Activated CD4-positive, alpha-beta T cell treated with anti-CD3 and anti-CD28 coated beads, Interleukin-2, amount 50 U/mL, for 16 hours (primary cell): ENCODE measurements at places on chromosomes 13 and 19.
A peak's percentile ranks its signal among the peaks of the same experiment; 100 is the strongest.

DNA sequence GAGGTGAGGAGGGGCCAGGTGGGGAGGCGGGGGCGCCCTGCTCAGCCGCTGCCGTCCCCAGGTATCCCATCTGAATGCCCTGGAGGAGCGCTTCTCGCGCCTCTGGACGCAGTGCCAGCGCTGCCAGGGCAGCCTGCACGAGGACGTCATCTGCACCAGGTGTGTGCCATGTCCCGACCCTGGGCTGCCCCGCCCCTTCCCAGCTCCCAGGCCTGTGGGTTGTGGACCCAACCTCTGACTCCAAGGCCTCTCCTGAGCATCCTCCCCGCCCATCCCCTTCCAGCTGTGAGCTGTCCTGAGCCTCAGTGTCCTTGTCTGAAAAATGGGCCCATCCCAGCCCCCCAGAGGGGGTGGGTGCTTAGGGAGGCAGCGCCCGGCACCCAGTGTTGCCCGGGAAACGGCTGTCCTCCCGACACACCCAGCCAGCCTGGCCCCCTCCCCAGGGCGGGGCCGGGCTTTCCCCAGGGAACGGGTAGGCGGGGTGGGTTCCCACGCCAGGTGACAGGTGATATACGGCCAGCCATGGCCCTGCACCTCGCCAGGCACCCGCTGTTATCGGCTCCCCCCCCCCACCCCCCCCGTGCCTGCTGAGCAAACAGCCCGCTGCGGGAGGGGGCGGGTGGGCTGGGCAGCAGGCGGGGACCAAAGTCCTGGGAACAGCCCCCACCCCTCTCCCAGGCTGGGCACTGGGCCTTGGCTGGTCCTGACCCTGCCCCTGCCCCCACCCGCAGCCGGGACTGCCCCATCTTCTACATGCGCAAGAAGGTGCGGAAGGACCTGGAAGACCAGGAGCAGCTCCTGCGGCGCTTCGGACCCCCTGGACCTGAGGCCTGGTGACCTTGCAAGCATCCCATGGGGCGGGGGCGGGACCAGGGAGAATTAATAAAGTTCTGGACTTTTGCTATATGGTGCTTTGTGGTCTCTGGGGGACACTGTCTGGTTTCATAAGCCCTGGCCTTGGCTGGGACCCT, 1.3 kb upstream of the SPIB start:
- no peak for DNase-seq

GRCh38 chr19:3687774-3688706, 12.2 kb downstream of the PIP5K1C start:
- DNase-seq, result no peak

- DNase-seq, result no peak
Measured at GRCh38 chr19:38172001-38172400, 52.0 kb downstream of the DPF1 start.

GRCh38 chr13:67964091-67964490, 734.0 kb upstream of the PCDH9 start:
- DNase-seq, result no peak

DNA sequence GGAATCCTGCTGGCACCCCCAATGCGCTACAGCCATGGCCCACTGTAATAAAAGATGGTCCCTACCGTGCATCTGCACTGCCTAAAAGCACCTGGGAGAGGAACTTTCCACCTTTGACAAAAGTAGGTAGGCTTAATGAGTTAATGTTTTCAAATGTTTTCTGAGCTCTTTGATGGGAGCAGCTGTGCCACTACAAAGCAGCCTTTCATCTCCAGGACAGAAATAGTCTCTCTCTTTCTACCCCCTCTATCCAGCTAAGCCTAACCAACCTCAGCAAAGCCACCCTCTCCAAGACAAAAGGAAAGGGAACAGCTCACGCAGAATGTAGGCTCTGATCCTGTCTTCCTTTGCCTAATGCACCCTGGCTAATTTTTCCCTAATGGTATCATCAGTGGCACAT, 560.2 kb downstream of the UQCRFS1 start:
- no peak for DNase-seq

DNA sequence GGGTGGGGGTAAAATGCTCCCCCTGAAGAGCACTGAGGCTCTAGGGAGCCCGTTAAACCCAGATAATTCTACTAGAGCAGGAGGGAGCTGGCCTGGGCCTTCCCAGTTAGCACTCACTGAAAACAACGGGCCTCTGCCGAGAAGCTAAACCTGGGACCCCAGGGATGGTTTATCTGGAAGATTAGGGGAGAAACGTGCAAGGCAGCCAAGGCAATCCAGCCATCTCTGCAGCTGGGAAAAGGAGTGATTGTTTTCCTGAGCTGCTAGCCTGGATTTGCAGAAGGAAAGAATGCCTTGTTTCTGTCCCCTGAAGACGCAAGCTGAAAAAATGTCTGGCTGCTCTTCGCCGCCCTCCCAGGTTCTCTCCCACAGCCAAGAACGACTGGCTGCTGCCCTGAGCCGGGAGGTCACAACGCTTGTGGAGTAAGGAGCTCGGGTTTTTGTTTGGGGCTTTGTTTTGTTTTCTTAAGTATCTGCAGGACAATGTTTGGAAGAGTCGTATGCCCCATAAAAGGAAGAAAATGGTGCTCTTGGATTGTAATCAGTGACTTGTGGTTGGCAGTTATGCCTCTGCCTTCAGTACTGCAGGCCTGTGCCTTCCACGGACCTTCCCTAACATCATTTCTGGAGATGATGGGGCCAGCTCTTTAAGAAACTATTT, 31.5 kb downstream of the COL4A2 start:
- no peak for DNase-seq

DNA sequence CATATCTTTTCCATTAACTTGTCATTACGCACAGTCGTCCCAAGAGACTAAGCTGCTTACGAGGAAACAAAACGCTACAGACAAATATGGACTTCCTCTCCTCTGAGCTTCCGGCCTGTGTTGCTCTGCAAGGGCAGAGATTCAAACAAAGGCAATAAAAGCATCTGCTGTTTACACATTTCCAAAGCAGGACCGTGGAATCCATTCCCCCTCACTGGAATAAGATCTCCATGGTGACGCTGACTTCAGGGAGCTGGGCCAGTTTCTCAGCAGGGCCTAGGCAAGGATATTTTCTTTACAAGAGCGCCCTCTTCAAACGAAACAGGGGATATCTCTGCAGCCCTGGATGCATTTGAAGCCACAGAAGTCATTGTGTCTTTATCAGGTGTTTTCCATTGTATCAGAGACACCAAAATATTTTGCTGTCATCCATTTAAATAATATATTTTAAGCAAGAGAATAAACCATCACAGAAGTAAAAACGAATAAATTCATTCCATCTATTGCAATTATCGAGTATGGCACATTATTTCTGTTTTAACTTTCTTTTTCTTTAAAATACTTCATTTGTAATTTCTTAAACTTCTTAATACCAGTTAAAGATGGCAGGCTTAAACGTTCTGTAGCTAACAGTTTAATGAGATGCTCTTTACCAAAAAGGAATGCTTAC, 177.5 kb downstream of the DCLK1 start:
- DNase-seq, result no peak

DNA sequence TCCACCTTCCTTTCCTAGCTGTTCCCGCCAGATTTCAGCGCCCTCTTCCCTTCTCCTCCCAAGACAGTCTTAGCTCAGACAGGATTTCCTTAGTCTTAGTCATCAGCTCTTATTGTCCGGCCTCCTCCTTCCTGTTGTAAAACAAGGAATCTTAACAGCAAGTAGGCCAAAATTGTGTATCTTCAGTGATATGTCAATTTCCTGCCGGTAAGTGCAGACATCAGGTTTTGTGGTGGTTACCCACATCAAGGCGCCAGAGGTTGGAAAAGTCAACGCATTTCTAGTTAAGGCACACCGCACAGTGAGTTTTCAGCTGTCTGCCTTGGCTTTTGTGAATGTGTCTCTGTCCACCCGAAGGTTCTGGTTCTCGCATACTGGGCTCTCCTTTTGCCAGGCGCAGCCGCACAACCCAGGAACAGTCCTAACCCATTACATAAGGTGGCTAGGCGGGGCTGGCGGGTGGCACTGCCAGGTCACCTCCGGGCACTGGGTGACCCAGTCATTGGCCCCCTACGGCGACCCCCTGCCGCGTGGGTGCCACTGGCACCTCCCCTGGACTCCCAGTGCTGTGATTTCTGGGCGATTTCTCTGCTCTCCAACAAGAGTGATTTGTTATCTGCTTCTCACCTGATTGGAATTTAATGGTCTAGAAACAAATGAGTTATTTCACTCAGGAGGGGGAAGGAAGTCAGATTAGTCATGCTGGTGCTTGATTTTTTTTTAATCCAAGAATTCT, 12.9 kb downstream of the COL4A2 start:
- peak; percentile 5 for DNase-seq

GRCh38 chr13:32087955-32088747, 56.6 kb downstream of the FRY start:
- no peak for DNase-seq

DNA sequence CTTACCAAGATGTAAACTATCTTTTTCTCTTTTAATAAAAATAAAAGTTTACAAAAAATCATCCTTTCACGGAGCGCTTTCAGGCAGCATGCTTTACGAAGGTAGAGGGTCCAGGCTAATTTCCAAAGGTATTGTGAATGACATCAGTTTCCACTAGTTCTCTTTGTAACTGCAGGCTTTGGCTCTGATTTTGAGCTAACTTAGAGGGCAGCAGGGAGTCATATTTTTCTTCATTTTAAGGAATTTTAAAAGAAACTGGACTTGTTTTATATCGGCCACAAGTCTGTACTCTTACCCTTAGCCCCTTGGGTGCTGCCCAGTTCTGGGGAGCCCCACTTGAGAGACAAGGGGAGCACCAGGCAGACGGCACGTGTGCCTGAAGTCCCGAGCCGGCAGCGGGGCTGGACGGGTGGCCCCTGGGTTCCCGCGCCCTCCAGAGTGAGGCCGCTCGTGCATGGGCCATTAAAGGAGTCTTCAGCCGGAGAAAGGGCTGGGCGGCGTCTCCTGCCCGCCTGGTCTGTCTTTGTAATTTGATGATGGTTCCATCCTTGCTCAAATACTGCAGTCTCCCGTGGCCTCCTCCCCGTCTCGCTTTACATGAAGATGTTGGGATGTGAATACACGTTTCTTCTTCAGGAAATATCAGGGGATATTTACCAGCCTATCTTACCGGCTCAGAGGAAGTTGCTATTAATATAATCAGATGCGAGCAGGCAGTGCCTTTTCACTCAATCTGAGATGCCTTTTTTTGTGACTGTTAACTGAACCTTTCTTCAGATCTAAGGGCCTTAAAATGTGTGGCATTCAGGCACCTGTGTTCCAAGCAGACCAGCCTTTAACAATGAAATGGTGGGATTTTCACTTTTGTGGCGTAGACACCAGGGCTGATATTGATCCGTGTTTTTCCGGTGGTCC, 67.4 kb downstream of the GGACT start:
- DNase-seq, result no peak

DNA sequence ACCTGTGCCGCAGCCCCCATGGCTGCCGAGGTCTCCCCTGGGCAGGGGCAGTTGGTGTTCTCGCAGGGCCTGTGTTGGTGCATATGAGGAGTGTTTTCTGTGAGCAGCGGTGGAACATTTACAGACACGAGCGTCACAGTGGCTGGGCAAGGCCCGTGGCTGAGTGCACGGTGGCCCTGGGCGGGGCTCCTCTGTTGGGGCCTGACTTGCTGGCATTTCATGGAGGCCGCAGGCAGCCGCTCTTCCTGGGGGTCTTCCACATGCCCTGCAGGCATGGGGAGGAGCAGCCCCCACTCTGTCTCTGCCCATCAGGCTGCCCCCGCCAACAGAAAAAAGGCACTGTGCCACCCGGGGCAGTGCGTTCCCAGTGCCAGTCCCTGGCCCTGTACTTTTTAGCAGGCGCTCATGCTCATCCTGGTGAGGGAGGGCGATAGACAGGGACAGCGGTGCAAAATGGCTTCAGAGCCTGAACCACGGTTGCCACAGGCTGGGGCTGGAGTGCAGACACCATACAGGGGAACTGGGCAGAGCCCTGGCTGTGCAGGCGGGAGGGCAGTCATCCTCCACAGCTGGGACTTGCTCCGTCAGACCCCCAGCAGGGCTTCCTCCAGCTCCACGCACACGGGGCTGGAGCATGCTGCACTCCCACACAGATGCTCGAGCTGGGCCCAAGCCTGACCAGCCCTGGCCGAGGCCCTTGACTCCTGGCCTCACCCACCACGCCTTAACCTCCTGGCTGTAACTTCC, 23.5 kb downstream of the TFDP1 start:
- DNase-seq, result no peak

- no peak for DNase-seq
Measured at GRCh38 chr13:38384171-38384570, 34.5 kb downstream of the UFM1 start.

GRCh38 chr13:71055644-71056043, 811.4 kb downstream of the DACH1 start:
- DNase-seq, result no peak

- no peak for DNase-seq
Measured at GRCh38 chr19:38928391-38929001, 2.1 kb downstream of the SARS2 start.

DNA sequence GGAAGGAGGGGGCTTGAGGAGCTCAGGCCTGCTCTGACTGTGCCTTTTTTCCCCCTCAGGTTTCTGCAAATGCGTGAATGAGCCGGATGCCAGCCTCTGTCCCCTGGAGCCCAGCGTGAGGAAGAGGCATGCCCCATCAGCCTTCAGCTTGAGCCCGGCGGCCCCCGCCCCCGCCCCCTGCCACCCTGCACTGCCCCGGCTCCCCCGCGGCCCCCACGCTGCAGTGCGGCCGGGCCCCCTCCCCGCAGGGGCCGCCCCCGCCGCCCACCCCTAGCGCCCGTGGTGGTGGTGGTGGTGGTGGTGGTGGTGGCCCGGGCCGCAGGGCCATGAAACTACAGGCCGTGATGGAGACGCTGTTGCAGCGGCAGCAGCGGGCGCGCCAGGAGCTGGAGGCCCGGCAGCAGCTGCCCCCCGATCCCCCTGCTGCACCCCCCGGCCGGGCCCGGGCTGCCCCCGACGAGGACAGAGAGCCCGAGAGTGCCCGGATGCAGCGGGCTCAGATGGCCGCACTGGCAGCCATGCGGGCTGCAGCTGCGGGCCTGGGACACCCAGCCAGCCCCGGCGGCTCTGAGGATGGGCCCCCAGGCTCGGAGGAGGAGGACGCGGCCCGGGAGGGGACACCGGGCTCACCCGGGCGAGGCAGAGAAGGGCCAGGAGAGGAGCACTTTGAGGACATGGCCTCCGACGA, 3.5 kb downstream of the ARID3A start:
- DNase-seq, result no peak

GRCh38 chr13:30334663-30335386, 27.5 kb upstream of the KATNAL1 start:
- peak; percentile 64 for DNase-seq

DNA sequence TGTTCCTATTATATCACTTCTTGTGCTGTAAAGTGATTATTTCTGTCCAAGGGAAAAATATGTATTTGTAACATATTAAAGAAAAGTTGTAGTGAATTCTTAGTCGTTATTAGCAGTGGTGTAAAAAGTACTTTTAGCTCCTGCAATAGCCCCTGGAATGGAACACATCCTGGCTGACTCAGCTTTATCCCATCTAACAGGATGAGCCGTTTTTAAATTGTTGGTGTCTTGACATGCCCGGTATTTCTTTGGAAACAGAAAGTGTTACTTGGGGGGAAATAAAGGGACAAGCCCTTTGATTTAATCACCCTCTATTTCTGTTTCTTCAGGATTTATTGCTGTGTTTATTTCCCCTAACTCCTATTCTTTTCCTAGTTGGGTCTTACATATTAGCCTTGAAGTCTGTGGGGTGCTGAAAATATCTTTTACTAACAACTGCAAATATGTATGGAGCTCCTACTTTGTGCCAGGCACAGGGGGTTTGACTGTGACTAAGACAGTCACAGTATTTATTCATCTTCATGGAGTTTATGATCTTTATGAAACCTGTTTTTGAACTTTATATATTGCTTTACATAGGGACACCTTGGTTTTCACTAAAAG, 17.9 kb downstream of the COG3 start:
- no peak for DNase-seq

- no peak for DNase-seq
Measured at GRCh38 chr19:38773469-38774177, at the start of gene LGALS7. LGALS7 (minus strand) TSS chr19:38773517; CDS start chr19:38773492, 25 bp downstream.

GRCh38 chr13:107649079-107649478, 566.3 kb downstream of the LIG4 start:
- no peak for DNase-seq
